ENCODE measurements at places on chromosomes 1 and 21. TPM values are rescaled to one million over a fixed set of nuclear protein-coding genes. Genes with fewer than 3 reads are reported as not detected.

AADACL4 gene
- not detected for total RNA-seq

SAMD11 gene
- not detected for total RNA-seq

CLCA1 gene
- total RNA-seq: not detected

CCDC17 gene
- total RNA-seq: 2.5 TPM

AVPR1B gene
- total RNA-seq: not detected

ELF3 gene
- 0.79 TPM for total RNA-seq

SLC19A1 gene
- total RNA-seq: 53.2 TPM

KIF21B gene
- total RNA-seq: 155 TPM

KRTAP10-9 gene
- not detected for total RNA-seq

TRIM46 gene
- 16.1 TPM for total RNA-seq

TCHH gene
- 0.14 TPM for total RNA-seq

LCE1B gene
- not detected for total RNA-seq

PIK3CD gene
- 261 TPM for total RNA-seq

AXDND1 gene
- not detected for total RNA-seq

ASCL5 gene
- not detected for total RNA-seq

RNU1-3 gene
- total RNA-seq: 3,744 TPM

MYOC gene
- not detected for total RNA-seq

B3GALT2 gene
- total RNA-seq: 0.99 TPM

GNG4 gene
- 4.7 TPM for total RNA-seq

SH3BP5L gene
- total RNA-seq: 27.9 TPM

MAD2L2 gene
- total RNA-seq: 94.8 TPM

NCMAP gene
- not detected for total RNA-seq

F3 gene
- not detected for total RNA-seq

TSPEAR gene
- total RNA-seq: not detected

TRAPPC3 gene
- 56.5 TPM for total RNA-seq

TBX15 gene
- total RNA-seq: not detected

PTAFR gene
- total RNA-seq: 0.20 TPM

MTARC2 gene
- not detected for total RNA-seq

DMBX1 gene
- not detected for total RNA-seq

TMEM51 gene
- total RNA-seq: not detected

NTMT2 gene
- not detected for total RNA-seq

TRIM17 gene
- 2.6 TPM for total RNA-seq

TMPRSS15 gene
- total RNA-seq: not detected

UBE2J2 gene
- 71.3 TPM for total RNA-seq

CD34 gene
- total RNA-seq: 0.02 TPM

FAAH gene
- total RNA-seq: 3.9 TPM

ALG14 gene
- 2.6 TPM for total RNA-seq

FCGR3B gene
- total RNA-seq: 0.37 TPM
